ENCODE measurements at places on chromosomes 2 and 18. TPM values are rescaled to one million over a fixed set of nuclear protein-coding genes. Genes with fewer than 3 reads are reported as not detected.

- DNase-seq, result peak; percentile 47
These were observed 2.4 kb downstream of the PRELID3A start for GRCh38 chr18:12410081-12410481.

Gene VWC2L
- not detected for polyA plus RNA-seq

DNA sequence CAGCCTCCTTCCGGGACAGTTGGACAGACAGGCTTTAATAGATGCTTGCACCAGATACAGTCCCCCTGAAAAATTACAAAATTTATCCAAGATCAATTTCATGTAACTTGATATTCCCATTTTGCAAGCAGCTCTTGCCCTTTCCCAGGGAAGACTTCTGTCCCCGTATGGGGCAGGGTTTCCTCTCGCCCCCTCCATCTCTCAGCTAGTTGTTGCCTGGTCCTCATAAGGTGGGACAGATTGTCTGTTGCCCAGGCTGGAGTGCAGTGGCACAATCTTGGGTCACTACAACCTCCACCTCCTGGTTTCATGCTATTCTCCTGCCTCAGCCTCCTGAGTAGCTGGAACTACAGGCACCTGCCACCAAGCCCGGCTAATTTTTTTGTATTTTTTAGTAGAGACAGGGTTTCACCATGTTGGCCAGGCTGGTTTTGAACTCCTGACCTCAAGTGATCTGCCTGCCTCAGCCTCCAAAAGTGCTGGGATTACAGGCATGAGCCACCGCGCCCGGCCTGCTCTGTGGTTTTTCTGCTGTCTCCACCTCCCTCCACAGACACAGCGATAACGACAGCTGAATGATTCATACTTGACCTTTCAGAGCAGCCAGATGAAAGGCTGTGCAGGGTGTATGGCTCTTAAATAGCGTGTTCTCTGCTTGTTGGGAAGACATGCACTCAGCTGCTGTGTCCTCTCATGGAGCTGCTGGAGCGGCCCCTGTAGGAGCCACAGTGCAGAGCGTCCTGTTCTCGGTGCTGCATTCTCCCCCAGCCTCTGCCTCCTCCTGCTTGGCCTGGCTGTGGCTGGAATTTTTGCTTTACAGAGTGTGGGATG, 61.4 kb downstream of the TTC39C start:
- peak; percentile 49 for DNase-seq

DNA sequence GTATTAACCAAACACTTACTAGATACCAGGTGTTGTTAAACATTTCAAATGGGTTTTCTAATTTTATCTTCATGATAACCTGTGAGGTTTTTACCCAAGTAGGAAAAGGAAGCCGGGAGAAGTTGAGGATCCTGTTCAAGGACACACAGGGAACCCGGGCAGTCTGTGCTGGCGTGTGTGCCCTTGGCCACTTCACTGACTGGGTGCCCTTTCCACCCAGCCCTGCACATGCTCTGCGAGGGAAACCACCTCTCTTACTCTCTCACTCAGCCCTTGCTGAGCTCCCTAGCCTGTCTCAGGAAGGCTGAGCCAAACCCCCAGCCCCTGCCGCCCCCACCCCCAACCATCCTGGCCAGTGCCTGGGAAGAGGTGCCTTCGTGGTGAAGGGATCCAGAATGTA, 51.8 kb downstream of the TEX44 start:
- DNase-seq, result no peak

- no peak for DNase-seq
These were observed 32.3 kb downstream of the TBR1 start for GRCh38 chr2:161448431-161448830.

Gene FOXD4L1
- 2.2 TPM for polyA plus RNA-seq

Gene ADAM23
- polyA plus RNA-seq, result 11.0 TPM

- no peak for DNase-seq
These were observed 137.4 kb upstream of the FBXO11 start for GRCh38 chr2:48043746-48044145.

GRCh38 chr2:96345438-96345837, 9.9 kb downstream of the NCAPH start:
- no peak for DNase-seq

Data from muscle of back (tissue), 13 donors.